ENCODE measurements at places on chromosomes 2 and 18.

DNA sequence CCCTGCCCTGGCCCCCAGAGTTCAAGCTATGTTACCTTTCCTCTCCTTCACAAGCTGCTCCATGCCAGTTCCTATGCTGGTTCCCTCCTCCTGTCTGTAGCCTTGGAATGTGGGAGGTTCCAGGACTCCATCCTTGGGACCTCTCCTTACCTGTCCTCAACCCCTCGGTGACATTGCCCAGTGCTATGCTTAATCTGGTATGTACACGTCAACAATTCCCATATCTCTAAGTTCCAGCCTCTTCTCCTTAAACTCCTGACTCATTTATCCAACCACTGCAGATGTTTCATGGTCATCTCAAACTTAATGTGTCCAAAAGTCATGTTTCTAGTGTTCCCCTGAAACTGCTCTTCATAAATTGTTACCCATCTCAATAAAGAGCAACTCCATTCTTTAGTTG lies 160.8 kb downstream of the TNS1 start:
- no peak for DNase-seq

DNA sequence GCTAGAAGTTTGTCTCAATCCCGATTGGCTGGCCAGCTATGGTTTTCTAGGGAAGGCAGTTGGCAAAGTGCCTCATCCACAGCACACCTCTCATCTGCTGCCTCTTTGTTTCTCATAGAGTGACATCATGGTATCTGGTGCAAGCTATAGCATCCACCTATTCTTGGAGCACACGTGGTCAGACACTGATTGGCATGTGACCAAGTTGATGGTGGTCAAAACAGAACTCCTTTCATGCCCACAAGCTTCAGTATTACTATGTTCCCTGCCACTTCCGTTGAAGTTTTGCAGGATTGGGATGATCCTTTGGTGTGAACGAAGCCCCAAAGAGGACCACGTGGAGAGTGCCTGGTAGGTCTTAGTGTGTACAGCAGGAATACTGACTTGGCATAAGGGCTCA lies 28.8 kb downstream of the TTC32 start:
- no peak for DNase-seq

DNA sequence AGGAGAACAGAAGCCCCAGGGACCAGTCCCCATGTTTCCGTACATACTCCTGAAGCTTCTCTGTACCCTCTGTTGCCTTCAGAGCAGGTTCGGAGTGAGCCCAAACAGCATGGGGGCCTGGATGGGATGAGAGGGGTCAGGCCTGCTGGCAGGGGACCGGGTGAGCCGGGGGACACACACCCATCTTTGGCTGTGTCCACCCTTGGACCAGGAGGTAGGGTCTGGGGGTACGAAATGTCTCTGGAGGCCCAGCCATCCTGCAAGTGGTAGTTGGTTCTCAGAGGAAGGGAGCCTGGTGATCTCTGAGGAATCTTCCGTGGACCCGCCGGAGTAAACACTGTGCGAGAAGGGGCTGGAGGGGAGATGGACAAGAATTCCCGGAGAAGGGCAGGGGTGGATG lies 15.3 kb downstream of the FBLN7 start:
- no peak for DNase-seq

DNA sequence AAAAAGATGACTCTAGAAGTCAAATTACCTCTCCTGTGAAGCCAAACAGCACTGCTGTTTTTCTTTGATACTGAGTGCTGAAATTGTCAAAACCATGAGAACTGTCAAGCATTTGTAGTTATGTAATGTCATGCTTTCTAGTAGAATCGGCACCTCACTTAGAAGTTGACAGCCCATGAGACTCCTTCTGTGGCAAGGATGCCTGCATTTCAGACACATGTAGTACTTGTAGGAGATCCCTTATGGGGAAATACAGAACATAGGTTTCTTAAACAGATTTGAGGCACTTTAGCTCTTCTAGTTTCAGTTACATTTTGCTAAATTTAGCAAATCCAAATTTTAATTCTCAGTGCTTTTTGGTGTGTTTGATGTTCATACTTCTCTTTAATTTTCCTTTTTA lies 15.7 kb downstream of the ZNF407 start:
- no peak for DNase-seq

DNA sequence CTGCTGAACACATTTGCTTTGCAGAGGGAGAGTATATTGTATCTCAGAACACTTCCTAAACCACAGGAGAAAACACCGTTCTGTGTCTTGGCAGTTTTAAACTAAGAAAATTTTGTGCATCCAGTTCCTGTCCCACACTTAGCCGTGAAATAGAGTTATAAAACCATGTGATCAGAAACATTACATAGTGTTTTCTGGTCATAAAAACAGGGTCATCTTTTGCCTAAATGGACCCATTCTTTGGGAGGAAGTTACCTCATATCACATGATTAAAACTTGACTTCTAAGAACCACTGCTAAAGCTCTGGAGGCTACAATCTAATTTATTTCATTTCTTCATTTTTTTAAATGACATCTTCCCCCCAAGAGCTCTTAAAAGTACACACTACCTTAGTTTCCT lies 138.7 kb downstream of the PAX3 start:
- DNase-seq = no peak

DNA sequence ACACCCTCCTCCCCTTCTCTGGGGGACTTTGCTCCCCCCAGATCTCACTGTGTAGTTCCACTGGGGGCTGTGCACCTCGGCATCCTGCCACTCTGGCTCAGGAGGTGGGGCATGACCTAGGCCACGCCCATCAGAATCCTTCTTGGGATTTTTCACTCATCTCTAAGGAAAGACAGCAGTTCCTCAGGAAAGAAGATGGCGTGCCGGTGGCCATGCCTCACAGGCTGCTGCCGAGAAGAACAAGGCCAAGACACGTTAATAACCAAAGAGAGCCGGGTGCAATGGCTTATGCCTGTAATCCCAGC lies 3.2 kb downstream of the NMUR1 start:
- no peak for DNase-seq

GRCh38 chr2:195451160-195451559 lies 205.9 kb upstream of the SLC39A10 start:
- no peak for DNase-seq

GRCh38 chr2:180017784-180018183 lies 10.7 kb upstream of the CWC22 start:
- DNase-seq = no peak

- DNase-seq = no peak
These were observed 47.7 kb upstream of the PLB1 start for GRCh38 chr2:28447943-28448792.

DNA sequence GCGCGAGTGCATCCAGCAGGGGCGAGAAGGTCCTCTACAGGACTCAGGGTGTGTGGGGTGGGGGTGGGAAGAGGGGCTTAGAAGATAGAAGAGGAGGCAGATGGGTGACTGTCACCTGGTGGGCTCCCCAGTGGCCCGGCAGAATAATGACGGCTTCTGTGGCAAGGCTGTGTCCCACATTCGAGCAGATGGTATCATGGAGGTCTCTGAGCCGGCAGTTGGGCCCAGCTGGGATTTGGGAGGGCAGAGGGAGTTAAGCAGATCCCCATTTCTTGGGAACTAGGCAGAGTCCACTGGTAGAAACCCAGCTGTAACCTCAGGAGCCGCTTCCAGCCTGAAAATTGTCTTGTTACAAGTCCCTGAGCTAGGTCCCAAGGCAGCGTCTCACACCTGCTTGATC lies 28.4 kb upstream of the DTNB start:
- no peak for DNase-seq

- no peak for DNase-seq
These were observed 93.8 kb upstream of the SLC8A1 start for GRCh38 chr2:40545645-40546044.

- no peak for DNase-seq
These were observed 21.5 kb downstream of the SP5 start for GRCh38 chr2:170736628-170737027.

GRCh38 chr2:162538967-162539366 lies 195.0 kb downstream of the GCA start:
- no peak for DNase-seq

DNA sequence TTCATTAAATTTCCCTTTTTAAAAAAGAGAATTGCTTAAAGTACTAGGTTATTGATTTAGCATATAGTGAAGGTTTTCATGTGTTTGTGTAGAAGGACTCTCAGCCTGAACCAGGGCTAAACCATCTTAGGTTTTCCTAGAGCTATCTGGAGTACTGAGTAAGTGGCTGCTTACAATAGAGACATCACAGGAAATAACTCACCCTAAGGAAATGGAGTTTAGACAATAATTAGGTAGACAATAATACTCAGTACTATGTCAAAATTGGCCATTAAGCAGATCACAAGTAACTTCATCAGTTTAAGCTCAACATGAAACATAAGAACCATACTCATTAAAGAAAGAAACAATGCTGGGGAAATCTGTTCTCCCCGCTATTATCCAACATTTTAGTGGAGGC lies 240.0 kb downstream of the RND3 start:
- DNase-seq = no peak

DNA sequence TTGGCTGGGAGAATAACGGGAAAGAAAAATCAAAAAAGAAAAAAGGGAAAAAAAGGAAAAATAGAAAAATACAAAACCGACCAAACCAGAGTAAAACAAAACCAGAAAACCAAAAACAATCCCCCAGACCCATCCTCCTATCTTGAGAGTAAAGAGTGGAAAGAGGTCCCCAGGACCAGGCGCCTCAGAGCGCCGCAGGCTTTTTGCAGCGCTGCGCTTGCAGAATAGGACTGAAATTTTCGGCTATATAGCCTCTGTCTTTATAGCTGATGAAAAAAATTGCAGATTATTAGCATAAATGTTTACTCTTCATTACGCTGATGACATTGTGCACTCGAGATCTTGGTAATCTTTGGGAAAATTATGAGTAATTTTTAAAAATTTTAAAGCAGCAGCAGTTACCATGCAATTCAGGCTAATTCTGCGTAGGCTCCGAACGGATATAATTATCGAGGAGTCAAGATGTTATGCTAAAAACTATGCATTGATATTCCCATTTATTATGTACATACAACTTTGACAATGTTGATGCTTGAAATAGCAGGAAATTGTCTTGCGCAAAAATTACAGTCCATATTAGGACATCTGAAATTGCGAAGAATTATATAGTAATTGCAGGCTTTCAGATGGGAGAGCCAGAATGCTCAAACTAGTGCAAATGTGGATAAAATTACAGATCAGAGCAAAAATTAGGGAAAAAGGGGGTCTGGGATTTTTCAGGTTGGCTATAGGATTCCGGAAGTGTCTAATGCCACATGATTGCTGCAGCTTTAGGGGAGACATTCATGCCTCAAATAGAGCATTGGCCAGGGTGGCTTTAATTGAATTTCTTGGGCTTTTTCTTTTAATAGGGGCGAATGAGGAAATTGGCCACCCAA lies 8.3 kb downstream of the DLX1 start:
- DNase-seq = no peak

- no peak for DNase-seq
These were observed 27.8 kb downstream of the MTX2 start for GRCh38 chr2:176297067-176297466.

DNA sequence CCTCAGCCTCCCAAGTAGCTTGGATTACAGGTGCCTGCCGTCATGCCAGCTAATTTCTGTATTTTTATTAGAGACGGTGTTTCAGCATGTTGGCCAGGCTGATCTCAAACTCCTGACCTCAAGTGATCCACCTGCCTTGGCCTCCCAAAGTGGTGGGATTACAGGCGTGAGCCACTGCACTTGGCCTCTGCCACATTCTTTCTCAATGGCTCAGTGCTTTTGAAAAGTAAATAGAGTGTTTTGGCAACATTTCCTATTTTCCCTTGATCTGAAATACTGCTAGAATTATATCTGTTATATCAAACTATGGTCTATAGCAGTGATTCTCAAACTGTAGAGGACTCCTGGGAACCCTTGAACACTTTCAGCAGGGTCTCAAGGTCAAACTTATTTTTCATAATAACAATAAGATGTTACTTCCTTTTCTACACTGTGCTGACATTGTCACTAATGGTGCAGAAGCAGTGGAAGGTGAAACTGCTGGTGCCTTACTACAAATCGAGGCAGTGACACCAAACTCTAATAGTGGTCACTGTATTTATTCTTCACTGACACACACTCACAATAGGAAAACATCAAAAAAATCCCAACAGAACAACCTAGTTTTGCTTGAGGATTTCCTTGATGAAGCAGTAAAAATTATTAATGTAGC lies 10.6 kb downstream of the DAW1 start:
- DNase-seq = no peak

GRCh38 chr2:101657787-101658186 lies 39.7 kb upstream of the MAP4K4 start:
- no peak for DNase-seq

DNA sequence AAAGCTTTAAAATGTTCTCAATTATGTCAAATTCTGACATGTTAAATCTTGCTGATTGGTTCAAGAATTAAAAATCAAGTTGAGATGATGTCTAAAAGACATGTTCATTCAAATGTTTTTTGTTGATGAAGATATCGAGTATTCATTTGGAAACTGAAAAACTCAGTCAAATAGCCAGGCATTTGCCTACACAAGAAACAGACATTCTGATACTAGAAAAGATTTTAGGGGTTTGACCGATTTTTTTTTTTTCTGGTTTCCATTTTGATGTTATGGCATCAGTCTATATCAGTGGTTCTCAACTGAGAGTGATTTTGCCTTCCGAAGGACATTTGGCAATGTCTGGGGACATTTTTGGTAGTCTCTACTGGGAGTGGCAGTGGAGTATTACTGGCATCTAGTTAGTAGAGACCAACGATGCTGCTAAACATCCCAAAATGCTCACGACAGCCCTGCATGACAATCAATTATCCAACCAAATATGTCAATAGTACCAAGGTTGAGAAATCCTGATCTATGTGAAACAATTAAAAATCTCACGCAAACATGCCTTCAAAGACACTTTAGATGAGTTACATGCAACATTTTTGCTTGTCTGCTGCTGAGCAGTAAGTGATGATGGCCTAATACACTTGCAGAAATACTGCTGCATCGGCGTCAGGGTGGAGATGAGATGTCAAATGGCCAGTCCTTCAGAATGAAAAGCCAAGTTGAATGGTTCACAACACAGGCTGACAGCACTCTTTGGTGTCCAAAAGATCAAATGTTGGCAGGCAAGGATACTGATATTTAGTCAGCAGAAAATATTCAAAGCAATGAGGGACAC lies 12.5 kb downstream of the RASGRP3 start:
- DNase-seq = no peak

- peak; percentile 26 for DNase-seq
These were observed 47.8 kb upstream of the MAPRE3 start for GRCh38 chr2:26922405-26923188.

DNA sequence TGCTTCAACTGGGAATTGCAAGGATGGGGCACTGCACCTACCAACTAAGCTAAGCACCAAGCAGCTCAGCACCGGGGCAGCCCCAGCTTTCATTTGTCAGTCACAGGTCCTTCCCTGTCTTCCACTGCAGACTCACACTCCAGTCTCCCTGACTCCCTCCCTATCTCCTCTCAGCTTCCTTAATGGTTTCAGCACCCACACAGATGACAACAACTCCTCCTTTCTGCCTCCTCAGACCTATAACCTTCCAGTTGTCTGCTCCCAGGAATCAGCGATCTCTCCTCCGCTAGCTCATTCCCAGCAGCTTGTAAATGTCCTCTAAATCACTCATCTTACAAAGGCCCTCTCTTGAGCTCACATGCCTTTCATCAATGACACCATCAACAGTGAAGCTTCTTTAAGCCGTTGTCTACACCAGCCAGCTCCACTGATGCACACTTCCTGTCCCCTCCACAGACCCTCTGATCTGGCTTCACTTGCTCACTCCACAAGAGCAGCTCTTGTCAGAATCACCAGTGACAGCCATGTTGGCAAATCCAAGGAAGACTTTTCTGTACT lies 32.1 kb downstream of the CLASP1 start:
- no peak for DNase-seq

Measured in kidney epithelial cell (primary cell).